ENCODE measurements at places on chromosomes 4 and X.

DNA sequence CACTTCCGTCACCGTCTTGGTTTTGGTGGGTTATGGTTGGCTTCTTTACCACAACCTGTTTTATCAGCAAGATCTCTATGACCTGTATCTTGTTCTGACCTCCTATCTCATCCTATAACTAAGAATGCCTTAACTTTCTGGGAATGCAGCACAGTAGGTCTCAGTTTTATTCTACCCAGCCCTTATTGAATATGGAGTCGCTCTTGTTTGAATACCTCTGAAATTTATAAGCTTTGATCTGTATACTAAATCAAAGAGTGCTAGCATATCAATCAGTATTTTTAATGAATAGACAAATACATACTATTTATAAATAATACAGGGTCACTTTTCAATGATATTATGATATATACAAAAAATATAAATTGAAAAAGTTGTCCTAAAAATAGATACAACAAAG is 690.0 kb downstream of the TRAM1L1 start:
- no peak for DNase-seq

DNA sequence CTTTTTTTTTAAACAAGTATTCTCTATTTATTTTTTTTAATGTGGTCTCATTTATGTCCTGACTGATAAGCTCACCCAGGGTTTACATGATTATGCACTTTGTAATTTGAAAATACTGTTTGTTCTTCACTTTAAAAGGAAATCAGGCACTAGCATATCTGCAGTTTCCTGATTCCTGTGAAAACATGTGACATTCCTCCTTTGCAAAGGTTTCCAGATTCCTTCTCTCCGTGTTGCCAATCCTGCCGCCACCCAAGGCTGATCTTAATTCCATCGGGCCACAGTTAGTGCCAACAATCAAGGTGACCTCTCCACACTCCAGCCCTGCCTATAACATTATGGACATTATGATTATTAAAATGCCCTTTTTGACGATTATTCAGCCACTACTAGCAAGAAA is 225.4 kb downstream of the PCDH7 start:
- no peak for DNase-seq

DNA sequence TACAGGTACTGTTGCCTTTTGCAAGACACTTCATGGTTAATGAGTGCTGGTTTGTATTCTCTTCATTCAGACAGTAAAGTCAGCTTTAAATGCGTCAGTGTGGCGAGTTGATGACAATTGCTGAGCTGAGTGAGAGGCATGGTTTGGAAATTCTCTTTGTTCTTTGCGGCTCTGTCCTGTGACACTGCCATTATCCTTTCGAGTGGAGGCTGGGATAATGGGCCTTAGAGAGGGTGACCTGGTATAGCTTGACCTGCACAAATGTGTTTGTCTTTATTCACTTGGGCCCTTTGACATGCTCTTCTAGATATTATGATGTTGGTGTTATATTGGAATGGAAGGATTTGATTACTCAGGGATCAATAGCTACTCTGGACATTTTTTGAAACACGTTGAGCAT is 208.5 kb upstream of the FAT1 start:
- no peak for DNase-seq

- DNase-seq = no peak
Measured at GRCh38 chr4:76545226-76545884, 110.3 kb downstream of the SHROOM3 start.

- DNase-seq = no peak
Measured at GRCh38 chr4:137414802-137415201, 117.5 kb downstream of the PCDH18 start.

GRCh38 chr4:184419976-184420375 is 54.4 kb downstream of the IRF2 start:
- DNase-seq = no peak

- DNase-seq = no peak
Measured at GRCh38 chr4:103692615-103693014, 27.2 kb downstream of the TACR3 start.

DNA sequence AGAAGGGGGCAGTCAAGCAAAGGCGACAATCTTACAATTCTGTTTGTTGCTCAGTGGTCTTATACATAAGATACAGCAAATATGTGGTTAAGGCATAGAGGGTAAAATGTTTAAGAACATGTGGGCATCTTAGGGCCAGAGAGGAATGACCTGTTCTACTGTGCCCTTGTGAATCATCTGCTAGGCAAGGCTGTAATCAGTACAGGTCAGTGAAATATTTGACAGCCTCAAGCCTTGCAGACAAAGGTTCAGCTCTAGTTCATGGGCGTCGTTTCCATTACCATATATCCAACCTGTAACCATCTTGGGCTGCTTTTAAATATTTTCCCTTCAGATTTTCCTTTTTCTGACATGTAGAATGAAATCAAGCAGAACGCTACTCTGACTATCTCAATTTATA is 37.3 kb downstream of the AGA start:
- DNase-seq = no peak

GRCh38 chrX:23828881-23829280 is 45.9 kb downstream of the SAT1 start:
- DNase-seq = no peak

DNA sequence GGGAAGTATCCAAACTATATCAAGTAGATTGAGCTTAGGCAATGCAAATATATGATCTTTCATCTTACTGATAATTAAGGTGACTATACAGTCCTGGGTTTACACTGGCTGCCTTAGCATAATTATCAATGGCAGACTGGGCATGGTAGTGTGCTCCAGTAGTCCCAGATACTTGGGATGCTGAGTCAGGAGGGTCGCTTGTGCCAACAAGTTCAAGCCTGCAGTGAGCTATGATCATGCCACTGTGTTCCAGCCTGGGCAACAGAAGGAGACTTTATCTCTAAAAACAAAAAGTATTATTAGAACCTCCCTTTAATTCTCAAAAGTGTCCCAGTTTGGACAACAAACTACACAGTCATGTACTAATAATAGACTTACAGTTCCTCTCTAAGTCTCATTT is 99.4 kb upstream of the RASGEF1B start:
- DNase-seq = no peak

DNA sequence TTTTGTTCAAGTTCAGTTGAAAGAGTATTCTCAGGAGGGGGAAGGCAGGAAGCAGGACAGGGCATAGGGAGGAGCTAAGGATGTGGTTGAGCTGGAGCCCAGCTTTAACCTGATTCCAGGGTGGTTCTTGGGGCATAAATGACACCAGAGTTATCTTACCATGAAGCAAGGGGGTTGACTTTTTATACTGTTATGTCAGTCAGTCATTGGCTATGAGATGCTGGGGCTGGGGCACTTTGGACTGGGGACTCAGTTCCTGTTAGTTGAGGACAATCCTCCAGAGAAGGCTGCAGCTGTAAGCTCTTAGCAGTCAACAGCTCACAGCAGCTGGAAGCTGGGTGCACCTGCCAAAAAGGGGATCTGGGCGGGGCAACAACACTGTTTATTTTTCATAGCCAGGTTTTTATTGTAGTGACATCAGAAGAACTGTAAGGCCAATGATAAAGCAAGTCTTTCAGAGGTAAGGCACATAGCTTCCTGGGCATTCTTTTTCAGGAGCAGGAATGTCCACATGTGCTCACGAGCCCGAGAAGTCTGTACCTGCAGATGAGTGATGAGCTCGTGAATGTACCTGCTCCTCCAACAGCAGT is 78.5 kb downstream of the MID1IP1 start:
- DNase-seq = no peak

GRCh38 chr4:166128403-166128802 is 255.4 kb downstream of the TLL1 start:
- no peak for DNase-seq

DNA sequence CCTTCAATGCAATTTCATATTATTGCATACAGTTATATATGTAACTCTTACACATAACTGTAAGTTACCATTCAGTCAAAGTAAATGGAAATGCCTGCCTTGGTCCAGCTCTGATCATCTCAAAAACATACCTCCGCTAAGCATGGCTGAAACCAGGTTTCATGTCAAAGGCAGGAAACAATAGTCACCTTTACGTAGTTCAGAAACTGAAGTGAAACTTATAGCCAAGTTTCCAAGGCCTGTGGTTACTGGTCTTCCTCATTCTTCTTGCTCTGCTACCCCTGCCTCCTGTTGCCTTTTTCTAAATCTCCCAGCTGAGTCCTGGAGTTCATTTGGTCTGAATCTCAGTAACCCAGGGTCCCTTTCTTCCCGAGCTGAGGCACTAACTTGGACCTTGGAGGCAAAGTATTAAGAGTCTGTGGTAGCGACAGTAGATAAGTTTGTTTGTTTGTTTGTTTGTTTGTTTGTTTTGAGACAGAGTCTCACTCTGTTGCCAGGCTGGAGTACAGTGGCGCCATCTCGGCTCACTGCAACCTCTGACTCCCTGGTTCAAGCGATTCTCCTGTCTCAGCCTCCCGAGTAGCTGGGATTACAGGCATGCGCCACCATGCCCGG is 30.8 kb downstream of the DAPP1 start:
- DNase-seq = no peak

DNA sequence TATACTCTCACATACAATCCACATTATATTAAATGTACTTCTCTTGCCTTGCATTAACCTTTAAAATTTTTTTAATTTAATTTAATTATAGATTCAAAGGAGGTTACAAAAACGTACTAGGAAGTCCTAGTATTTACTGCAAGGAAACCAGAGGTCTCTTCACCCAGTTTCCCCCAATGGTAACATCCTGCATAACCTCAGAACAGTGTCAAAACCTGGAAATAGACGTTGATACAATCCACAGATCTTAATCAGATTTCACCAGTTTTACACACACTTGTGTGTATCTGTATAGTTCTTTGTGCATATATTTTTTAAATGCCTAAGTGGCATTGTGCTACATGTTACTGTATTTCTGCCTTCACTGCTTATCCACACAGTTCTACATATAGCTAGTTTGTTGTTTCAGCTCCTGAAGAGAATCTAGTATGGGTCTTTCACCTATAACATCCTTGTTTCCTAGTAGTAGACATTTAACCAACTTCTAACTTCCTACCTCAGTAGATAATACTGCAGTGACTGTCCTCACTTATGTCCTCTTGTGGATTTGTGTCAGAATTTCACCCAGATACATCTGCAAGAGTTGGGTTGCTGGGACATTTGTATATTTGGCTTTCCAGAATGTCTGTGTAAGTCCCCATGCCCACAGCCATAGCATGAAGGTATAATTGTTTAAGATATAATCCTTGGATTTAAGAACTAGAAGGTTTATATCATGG is 103.2 kb downstream of the NFKB1 start:
- DNase-seq = no peak

DNA sequence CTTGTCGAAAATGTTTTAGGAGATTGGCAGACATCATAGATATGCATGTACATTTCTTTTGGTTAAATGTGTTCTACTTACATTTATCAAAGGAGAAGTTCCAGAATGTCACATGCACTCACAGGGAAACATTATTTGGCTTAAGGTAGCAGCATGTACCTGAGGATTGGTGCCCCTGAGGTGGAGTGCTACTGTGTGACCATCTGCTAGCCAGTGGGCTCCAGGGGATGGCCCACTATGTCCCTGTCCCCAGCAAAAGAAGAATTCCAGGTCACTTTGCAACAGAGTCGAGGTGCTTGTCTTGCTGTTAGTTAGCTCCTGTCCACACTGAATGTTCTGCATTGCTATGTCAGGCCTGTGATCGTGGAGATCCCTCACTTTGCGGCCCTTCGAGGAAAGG is 283.2 kb downstream of the ANK2 start:
- DNase-seq = no peak

DNA sequence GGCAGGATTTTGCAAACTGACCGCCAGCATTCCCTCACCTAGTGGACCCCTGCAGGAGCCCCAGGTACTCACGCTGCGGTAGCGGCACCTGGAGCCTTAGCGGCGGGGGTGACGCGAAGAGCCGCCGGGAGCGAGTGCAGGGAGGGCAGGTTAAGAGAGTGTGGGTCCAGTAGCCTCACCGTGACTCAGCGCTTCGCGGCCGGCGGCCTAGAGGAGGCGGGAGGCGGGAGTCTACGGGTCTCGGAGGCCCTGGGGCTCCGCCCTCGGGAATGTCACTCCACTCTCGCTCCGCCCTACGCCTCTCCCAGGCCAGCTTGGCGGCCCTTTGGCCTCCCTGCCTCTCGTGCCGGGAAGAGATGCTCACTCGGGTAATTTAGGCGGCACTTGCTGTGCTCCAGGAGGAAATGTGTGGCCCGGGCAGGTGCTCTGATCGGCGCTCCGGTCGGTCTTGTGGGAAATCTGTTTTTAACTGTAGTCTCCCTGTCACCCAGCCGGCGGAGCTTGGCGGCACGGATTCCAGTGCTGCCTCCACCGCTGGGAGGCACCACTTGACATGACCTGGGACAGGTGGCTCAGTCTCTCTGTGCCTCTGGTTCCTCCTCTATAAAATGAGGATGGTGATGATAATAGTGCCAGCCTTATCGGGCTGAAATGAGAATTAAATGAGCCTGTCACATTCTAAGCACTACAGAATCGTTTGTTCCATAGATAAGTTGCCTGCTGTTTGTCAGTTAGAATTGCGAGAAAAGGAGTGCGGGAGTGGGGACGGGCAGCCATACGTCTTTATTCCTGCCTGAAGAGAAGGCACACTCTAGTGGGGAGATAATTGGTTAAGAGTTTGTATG is at the start of gene PIR:
PIR (minus strand) TSS at position 216 of the 845 bp plus-strand sequence. CDS start 2,076 bp downstream, outside the sequence.
- peak; percentile 58 for DNase-seq

DNA sequence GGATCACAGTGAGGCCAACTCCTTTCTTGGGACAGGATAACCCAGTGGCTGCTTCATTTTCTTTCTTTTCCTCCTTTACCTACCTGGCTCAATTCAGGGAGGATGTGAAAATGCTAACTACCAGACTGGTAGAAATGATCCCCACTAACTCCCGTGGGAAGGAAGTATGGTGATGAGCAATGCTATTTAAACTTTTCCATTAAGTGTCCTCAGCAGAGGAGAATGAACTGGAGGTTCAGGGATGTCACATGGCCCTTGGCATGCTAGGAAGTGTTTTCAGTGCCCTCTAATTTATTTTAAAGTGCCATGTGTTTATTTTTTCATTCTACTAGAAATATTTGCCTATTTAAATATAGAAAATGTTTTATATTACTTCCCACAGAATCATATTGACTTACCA is 363.9 kb downstream of the PPP3CA start:
- DNase-seq = no peak

- DNase-seq = no peak
Measured at GRCh38 chrX:17377091-17377717, 2.2 kb downstream of the NHS start.

DNA sequence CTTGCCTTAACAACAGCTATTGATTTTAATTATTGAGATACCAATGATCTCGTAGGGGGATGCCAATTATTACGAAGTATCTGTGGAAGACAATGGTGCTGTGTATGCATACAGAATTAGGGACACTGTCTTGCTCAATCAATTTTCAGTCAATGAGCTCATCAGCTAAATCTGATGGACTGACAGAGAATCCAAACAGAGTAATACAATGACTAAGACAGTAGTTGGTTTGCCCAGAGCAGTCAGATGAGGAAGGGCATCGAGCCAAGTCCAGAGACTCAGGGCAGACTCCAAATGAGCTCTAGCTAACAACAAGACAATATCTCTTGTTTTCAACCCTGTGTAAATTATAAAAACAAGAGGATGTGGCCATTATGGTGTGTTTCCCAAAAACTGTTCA is 14.7 kb upstream of the GSX2 start:
- no peak for DNase-seq

- DNase-seq = no peak
Measured at GRCh38 chrX:47817421-47817820, 19.3 kb upstream of the ZNF81 start.

GRCh38 chr4:136194962-136195361 is 1337.3 kb downstream of the PCDH18 start:
- DNase-seq = no peak

GRCh38 chr4:33831442-33832066 is 2412.8 kb downstream of the ARAP2 start:
- DNase-seq = no peak

All from stimulated activated CD4-positive, alpha-beta T cell treated with anti-CD3 and anti-CD28 coated beads, Interleukin-4, amount 100 ng/mL, for 4 hours (primary cell).